AG09309 (cell line): ENCODE measurements at places on chromosomes 4 and X.

- no peak for DNase-seq
Observed at GRCh38 chrX:133676344-133677122, 261.2 kb upstream of the GPC4 start.

DNA sequence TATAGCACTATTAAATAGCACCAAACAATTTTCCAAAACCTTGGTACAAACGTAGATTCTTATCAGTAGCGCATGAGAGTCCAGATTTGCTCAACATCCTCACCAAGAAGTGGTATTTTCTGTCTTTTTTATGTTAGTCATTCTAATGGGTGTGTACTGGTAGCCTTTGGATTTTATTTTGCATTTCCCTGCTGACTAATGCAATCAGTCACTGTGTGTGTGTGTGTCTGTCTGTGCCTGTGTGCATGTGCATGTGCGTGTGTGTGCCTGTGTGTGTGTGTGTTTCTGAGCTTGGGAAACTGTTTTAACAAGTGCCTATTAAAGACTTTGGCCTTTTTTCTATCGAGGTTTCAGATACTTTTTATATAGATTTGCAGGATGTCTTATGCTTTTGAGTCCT is 82.2 kb upstream of the MAGEA10 start:
- no peak for DNase-seq

DNA sequence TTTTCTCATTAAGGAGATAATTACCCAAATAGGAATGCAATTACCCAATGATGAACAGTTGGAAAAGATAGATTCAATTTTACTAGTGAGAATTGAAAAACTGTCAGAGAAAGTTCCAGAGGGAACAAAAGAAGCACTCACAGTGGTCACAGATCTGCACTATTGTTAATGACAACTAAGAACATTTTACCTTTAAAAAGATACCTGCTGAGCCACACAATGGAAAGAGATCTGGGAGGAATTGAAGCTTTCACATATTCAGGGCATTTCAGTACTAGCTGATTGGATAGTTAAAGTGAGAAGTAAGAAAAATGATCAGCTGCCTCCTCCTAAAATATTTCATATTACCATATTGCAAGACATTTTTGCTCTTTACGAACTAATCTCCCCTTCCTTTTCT is 1822.2 kb downstream of the STIM2 start:
- no peak for DNase-seq

- no peak for DNase-seq
Observed at GRCh38 chrX:17597327-17597726, 140.0 kb upstream of the SCML1 start.

DNA sequence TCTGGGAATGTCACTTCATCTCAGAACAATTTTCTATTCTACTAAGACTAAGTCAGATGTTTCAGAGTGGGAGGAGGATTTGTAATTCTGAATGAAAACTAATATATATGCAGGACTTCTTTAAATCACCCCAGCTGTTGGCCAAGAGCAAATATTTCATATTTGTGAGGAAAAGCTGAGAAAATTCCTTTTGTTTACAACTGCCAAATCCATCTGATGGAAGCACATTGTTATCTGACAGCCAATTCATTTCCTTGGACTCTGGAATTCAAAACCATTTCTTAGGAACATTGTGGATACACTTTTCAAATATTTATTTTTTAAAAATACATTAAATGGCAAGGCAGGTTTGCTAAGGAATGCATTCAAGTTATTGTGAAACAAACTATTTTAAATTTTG is 8.0 kb downstream of the SLIT2 start:
- no peak for DNase-seq

DNA sequence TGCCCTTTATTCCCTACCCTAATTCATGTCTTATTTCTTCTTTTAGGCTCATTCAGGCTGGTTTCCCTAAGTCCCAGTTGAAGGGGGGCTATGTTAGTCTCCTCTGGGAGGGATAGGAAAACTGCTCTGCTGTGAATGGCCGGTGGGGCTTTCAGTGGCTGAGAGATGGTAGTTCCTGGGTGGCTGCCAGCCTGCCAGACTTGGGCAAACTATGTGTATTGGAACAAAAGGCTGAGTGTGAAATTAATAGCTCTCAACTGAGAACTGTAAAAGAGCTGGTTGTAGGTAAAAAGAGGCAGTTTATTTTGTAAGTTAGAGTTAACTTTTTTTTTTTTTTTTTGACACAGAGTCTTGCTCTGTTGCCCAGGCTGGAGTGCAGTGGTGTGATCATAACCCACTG is 28.8 kb downstream of the ARHGAP10 start:
- no peak for DNase-seq

DNA sequence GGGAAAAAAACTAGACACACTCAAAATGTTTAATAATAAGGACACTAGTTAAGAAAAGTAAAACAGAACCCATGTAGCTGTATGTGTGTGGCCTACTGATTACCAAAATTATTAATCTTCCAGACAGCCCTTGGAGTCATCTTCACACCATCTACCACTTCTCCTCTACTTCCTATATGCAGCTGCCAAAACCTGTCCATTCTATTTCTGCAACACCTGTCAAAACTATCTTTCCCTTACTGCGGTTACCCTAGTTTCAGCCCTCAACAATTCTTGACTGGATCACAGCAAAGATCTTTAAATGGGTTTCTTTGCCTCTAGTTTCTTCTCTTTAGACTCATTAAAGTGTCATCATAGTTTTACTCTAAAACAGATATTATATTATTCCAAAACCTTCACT is 72.6 kb downstream of the GPR82 start:
- no peak for DNase-seq
